CD4-positive, alpha-beta T cell treated with Interferon alpha-2 for 1 hour (primary cell): ENCODE measurements at places on chromosomes 3 and 15.
A peak's percentile ranks its signal among the peaks of the same experiment; 100 is the strongest.

GRCh38 chr15:31975830-31976229, 54.5 kb upstream of the CHRNA7 start:
- no peak for DNase-seq

GRCh38 chr15:95679847-95680582, 650.5 kb upstream of the NR2F2 start:
- DNase-seq = no peak

GRCh38 chr3:65761446-65762234, 277.1 kb downstream of the MAGI1 start:
- DNase-seq = no peak

- no peak for DNase-seq
Measured at GRCh38 chr3:67458896-67459530, 195.4 kb downstream of the SUCLG2 start.

DNA sequence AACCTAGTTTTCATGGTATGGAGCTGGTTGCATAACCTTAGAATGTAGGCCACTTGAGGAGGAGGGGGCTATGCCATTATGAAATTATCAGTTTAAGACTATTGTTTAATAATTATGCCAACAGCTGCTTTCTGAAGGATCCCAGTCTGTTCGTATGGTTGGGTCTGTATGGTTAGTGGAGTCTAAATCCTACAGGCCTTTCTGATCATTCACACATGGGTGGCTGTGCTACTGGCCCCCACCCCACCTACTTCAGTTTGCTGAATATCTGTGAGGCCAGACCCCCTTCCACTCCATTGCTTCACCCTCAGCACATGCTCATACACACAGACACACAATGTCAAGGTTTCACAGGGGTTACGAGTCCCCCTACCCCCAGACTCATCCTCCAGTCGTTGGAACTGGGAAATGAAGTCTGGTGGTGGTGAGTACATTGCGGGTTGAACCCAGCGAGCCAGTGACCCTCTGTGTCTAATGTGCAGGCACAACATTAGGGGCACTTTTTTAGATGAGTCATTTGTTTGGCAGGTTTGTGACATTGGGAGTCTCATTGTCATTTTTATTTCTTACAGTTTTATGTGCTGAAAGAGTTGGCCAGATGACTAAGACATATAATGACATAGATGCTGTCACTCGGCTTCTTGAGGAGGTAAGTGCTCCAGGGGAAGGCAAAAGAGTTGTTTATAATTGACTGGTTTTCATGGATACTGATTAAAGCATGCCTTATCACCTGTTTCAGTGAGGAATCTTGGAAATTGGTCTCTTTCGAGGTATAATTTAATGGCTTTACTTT, 85.3 kb downstream of the TRAK1 start:
- DNase-seq = no peak

DNA sequence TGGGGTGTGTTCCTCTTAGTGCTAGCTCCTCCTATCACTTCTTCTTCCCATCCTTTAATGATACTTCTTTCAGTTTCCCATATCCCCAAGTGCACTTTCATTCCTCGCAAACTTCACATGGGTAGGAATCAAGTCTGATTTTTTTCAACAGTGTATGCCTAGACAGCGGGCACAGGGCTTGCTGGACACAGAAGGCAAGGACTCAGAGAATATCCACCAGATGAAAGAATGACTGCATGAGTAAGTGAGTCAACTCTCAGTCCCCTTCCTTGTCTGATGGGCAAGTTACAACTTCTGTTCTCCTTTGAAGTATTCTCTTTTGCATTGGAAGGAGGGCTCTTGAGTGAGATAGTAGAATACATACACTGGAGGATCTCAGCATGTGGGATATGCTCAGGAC, 3.1 kb upstream of the SQOR start:
- no peak for DNase-seq

DNA sequence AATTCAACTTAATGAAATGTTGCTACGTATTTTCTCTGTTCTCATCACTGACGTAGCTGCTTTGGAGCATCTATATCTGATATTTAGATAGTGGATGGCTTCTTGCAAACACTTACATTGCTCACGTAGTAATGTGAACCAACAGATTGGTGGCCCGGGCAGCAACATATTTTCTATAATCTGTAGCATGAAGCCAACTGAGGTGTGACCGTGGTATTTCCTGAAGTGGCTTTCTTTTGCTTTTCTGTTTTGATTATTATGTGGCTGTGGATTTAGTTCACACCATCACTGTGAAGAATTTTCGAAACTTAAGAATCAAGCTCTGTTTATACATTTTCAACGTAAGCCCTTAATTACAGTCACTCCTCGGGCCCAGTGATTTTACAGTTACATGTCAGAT, 288.5 kb downstream of the LPP start:
- peak; percentile 26 for DNase-seq

DNA sequence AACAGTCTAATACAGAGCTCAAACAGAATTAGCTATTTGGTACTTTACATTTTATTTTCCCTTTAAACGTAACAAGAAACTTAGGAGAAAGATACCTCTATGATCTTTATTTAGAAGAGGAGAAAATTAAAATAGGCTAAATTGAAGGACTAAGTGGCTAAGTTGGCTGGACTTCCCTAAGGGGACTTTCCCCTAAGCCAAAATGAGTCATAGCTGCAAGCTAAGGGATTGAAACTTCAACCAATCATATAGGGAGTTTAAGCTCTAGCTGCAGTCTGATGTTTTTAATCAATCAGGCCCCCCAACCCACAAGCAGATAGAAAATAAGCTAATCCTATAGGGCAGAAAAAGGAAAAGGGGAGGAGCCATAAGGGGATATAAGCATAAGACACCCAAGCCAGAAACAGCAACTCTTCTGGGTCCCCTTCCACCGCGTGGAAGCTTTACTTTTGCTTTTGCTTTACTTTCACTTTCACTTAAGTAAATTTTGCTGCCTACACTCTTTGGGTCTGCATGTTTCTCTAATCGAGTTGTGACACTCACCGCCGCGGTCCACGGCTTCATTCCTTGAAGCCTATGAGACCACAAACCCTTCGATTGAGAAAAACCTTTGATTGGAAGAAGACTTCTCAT, 1108.5 kb upstream of the EPHA6 start:
- DNase-seq = no peak

- DNase-seq = no peak
Measured at GRCh38 chr15:96225642-96226259, 104.7 kb upstream of the NR2F2 start.

DNA sequence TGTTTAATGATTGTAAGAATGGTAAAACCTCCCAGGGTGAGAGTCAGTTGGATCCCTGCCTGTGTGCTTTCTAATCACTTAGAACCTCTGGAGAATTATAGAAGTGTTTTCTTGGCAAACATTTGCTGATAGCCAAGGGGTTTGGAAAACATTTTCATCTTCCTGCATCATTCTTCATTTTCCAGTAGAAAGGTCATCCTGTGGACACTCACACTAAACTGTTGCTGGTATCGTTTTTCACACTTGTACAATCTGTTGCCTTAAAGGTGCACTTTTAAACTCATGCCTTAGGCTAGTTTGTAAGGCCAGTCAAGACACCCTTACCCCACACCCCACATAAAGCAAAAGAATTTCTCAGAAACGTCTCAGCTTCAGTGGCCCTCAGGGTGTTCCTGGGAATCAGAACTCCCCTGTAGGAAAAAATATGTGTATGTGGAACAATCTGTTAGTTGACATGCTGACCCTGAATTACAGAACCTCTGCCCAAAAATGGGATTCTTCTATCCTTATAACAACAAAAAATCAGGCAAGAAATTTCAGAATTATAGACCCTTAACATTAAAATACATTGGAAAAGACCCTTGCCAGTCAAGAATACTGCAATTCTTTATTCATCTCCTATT, 5.8 kb upstream of the PLD1 start:
- no peak for DNase-seq

DNA sequence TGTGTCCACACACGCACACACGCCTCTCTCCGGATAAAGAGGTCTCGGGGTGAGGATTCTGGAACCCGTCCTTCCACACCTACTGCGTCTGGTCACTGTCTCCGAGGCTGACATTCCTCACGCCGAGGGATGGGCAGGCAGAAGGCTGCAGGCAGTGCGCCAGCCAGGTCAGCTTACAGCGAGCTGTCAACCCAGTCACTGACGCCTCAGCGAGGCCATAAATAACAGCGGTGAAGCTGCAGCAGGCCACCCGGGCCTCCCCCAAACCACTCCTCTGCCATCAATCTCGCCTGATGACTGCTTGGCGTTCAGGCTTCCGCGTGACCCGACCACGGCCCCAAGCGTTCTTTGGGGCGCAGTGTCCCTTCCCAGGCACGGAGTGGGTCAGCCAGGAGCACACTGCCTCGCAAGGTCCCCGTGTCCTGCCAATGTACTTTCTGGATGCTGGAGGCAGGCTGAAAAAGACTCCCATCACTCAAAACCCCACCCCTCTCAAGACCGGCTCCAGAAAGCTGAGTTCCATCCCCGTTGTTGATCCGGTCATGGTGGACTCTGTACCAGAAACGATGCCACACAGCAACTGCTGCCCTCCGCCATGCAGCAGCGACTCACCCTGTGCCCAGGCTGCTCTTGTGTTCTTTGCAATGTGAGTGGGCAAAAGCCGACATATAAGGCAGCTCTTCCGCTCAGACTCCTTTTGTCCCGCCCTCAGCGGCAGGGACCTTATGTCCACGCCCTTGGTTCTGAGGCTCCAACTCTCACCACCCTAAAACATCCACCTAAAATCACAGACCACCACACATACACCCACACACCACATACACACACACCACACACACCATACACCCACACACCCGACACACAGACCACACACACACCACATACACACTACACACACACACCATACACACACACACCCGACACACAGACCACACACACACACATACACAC, 27.1 kb downstream of the CPN2 start:
- DNase-seq = peak; percentile 49

DNA sequence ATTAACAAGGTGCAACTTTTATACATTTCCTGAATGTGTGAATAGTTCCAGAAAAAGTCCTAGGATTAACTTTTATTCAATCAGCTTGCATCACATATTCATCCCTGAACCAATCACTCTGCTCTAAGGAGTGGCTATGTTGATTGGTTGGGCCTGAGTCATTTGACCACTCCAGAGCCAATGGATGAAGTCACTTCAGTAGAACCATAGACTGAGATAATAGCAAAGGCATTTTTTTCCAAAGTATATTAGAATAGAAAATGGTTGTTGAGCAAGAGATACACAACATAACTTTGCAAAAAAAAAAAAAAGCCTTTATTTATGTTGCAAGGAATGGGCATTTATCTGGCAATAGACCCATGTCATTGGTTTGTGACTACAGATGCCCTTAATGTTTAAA, 55.5 kb upstream of the AGTR1 start:
- DNase-seq = no peak

GRCh38 chr3:157045238-157045850, 114.6 kb downstream of the CCNL1 start:
- no peak for DNase-seq
